ENCODE measurements at places on chromosomes 4 and X.

GRCh38 chrX:53281321-53281822, at the start of gene IQSEC2:
TSS of gene IQSEC2 (minus strand) at chrX:53281584.
- peak; percentile 74 for DNase-seq

DNA sequence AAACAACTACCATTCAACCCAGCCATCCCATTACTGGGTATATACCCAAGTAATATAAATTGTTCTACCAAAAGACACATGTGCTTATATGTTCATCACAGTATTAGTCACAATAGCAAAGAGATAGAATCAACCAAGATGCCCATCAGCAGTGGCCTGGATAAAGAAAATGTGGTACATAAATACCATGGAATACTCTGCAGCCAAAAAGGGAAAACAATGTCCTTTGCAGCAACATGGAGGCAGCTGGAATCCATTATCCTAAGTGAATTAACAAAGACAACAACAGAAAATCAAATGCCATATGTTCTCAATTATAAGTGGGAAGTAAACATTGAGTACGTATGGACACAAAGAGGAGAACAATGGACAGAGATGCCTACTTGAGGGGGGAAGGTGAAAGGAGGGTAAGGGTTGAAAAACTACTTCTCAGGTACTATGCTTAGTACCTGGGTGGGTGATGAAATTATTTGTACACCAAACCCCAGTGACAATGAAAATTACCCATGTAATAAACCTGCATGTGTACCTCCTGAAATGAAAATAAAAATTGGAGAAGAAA, 632.1 kb upstream of the AADAT start:
- peak; percentile 2 for DNase-seq

DNA sequence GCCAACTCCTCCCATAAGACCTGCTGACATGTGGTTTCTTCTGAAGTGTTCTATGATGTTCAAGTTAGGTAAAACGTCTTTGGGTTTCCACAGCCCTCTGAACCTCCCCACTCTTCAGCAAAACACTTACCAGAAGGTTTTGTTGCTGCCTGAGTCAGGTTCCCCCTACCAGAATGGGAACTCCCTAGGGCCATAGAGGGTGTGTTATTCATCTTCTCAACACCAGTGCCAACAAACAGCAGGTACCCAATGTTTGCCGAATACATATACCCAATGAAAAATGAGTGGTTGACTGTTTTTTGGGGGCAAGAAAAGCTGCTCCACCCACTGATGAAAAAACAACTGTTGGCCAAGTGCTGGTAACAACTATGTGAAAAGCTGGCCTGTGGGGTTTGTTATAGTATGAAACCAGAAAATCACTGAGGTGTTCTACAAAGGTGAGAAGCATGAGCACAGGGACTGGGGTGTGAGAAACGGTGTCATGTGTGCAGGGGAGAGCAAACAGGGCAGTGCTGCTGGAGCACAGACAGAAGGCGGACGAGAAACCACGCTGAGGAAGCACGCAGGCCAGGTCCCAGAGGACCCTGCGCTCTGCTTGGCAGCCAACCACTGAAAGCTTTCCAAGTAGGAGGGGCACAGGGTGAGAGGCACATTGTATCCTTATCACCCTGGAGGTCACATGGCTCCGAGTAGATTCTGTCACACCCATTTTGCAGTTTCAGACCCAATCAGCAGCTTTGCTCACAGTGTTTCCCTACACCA, 28.8 kb downstream of the ATP8A1 start:
- DNase-seq, result no peak

DNA sequence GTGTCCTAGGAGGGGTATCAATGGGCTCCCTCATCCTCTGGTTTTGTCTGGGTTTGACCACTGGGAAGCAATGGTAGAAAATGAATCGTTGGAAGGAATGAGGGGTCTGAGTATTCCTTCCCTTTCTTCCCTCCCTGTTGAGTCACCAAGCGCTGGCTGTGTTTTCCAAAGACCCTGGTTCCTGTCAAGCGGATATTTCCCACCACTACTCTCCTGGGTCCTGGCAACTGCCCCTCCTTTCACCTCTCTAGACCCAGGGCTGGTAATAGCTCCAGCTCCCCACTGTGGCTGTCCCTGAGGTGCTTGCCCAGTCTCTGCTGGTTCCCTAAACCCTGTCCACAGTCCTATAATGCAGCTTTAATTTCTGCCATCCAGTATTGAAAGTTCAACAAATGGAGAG, 22.2 kb downstream of the SMIM43 start:
- no peak for DNase-seq

- DNase-seq, result peak; percentile 10
Observed at GRCh38 chr4:177163532-177163931, 146.1 kb upstream of the NEIL3 start.

- DNase-seq, result no peak
Observed at GRCh38 chr4:122553432-122553831, 67.4 kb downstream of the IL21 start.

- DNase-seq, result no peak
Observed at GRCh38 chr4:186500721-186501304, 54.6 kb downstream of the MTNR1A start.

DNA sequence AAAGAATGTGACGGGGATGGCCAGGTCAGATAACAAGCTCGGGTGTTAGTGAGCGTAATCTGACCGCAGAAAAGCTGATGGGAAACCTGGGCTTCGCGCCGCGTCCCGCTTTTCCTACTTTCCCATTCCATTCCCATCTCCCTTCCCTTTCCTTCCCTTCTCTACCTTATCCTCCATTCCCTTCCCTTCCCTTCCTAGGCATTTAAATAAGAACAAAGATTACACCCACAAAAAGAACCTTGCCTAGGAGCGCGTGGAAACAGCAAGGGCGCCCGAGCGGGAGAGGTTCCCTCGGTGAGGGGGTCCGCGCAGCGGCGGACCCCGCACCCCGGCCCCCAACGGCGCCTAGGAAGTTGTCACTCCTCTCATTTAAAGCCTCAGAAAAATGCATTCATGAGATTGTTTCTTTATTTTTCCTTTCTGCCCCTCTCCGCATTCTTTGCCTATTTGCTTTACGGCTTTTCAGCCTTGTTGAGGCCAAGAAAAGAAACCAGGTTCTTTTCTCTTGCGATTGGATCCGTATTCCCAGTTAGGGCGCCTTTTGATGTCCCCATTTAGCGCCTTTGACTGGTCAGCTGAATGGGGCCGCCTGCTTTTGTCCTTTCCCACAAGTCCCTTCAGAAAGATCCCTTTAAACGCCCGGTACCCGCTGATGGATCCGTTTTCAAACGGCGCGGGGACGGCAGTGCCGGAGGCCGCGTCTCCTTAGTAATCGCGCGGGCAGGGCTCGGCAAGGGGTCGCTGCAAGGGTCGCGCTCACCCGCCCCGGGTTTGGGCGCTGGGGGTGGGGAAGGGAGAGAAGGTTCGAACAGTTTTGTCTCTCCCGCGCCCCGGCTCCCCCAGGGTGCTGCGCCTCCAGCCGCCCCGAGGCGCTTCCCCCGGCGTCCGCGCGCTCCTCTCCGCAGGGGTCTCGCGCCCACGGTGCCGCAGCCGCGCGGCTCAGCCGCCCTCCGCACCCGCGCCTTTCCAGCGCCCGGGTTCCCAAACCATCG, 54.1 kb upstream of the TMEM33 start:
- DNase-seq, result no peak

DNA sequence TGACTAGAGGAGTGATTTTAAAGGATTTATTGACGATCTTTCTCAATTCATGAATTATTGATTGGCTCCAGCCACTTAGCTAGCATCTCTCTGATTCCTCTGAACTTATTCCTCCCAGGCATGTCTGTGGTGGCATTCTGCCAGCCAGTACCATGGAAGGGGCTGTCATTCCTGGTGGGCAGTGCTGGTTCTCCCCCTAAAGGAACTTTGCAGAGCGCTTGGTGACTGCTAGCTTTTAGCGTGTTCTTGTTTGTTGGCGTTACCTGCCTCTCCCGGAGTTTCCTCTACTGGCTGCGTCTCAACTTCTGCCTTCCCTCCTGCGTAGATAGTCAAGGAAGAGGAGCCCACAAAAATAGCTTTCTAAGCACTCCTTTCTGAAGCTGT, 19.3 kb downstream of the SRD5A3 start:
- no peak for DNase-seq

DNA sequence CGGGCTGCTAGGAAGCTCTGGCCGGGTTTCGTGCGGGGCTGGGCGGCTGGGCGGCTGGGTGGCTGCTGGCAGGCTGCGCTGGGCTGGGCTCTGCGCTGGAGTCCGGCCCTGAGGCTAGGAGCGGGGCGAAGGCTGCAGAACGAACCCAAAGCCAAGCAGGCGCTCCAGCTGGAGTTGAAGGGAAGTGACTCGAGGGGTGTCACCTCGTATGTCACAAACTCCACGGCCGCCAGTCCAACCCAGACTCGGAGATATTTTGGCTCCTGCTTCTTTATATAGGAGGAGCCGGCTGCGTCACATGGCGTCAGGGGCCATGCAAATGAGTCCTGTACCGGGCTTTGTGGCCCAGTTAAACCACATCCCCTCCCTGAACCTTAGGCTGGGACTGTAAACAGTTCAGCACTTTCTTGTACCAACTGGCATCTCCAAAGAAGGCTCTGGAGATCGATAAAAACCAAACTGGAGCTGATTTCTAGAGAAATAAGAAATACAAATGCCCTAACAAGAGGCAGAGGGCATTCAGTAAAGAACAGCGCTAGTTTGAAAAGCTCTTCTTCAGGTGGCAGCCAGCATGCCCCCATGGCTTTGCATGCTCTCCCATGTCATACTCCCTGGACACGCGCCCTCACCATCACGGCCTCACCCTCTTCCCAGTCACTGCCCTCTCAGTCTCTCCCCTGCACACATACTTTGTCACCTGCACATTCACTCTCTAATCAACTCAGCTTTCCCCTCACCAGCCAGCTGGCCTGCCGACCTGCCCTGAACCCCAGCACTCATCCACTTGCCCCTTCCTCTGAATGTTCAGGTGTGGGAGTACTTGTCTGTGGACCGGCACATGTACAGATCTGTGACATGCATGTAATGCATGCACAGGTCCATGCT, 58.5 kb downstream of the TSC22D3 start:
- DNase-seq, result peak; percentile 91

- DNase-seq, result no peak
Observed at GRCh38 chr4:122823476-122823875, 3.2 kb upstream of the FGF2 start.

DNA sequence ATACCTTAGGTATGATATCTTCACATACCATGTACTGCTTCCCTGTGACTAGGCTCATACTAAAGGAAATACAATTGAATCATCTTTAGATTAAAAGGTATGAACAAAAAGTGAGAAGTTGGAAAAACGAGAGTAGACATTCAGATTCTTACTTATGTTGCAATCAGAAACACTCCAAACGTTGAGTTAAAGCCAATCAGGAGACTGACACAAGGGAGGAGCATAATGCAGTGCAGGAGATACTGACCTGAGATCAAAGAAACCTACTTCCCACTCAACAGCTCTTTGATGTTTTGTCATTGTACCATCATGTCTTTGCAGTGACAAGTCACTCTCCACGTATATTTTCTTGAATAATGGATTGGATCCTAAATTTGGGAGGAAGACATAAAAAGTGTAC, 8.9 kb upstream of the PCDH18 start:
- DNase-seq, result no peak
